ENCODE measurements at places on chromosomes 1 and 21.

GRCh38 chr1:230794871-230795605 lies 47.9 kb downstream of the CAPN9 start:
- no peak for DNase-seq

DNA sequence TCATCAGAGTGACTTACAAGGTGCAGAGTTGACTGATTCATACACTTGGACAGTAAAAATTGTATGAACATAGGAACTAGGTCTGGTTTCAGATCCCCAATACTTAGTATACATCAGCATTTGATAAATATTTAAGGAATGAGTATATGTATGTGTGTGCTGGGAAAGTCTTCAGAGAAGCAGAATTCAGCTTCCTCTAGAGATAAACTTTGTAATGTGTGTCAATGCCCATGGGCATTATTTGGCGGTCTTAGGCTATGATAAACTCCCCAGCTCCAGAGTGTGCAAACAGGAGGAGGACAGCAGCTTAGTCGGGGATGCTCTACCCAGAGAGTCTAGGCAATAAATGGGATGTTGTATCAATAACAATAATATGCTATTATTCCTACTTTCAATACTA lies 2.9 kb upstream of the CAMK1G start:
- DNase-seq: no peak

DNA sequence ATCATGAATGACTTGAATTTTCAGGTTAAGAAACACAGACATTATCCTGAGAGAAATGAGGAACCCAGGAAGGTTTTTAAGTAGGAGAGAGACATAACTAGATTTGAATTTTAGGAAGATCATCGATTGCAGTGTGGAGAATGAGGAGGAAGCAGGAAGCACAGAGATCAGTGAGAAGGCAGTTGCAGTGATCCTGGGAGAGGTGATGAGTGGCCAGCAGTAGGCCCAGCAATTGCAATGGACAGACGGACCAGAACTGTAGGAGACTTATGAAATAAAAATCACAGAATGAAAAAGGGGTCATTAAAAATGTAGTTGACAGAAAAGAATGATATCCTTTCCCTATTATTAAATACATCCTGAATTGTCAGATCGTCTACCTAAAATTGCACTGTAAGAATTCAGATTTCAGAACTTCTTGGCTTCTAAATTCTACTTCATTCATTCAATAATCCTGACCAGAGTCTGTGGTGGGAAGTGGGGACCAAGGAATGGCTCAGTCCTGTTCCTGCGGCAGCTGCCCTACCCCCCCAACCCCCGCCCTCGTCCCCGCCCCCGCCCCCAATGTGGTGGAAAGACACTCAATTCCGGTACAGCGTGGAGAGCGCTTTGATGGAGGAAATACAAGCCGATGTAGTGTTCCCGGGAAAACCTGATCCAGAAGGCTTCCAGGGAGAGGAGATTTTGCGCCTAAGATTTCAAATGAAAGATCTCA lies 35.1 kb downstream of the SLC2A1 start:
- no peak for DNase-seq

- no peak for DNase-seq
These were observed 900.8 kb downstream of the TTLL7 start for GRCh38 chr1:83098131-83098530.

- DNase-seq: no peak
These were observed 46.2 kb downstream of the TRABD2B start for GRCh38 chr1:47951026-47951425.

DNA sequence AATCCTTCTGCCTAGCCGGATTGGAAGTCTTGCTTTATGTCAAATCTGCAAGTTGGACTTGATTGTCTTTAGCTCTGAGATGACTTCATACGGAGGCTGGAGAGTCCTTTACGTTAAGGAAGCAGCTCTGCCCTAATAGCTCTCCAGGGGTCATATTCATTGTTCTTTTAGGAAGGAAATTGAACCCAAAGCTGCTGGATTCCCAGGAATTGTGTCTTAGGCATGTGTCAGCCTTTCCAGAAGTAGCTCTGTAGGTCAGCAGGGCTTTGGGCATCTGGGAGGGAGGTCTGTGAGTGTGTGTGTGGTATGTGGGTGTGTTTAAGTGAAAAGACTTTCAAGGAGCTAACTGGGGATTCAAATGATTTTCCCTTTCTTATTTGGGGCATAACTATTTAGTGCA lies 82.4 kb downstream of the ABCA4 start:
- no peak for DNase-seq

DNA sequence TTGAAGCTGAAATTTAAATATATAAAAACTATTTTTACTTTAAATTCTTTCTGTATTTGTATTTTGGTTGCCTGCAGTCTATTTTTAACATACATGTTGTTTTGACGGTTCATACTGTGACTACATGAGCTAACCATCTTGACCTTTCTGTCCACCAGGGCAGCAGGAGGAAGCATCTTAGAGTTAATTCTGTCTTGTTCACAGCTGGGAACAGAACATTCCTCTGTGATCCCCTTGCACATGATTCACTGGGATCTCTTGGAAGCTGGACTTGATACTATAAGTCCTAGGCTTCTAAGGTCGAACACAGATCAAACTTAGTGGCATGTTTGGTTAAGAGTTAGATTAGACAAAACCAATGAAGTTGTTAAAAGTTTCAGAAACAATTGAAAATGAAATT lies 99.7 kb downstream of the NFIA start:
- DNase-seq: no peak

DNA sequence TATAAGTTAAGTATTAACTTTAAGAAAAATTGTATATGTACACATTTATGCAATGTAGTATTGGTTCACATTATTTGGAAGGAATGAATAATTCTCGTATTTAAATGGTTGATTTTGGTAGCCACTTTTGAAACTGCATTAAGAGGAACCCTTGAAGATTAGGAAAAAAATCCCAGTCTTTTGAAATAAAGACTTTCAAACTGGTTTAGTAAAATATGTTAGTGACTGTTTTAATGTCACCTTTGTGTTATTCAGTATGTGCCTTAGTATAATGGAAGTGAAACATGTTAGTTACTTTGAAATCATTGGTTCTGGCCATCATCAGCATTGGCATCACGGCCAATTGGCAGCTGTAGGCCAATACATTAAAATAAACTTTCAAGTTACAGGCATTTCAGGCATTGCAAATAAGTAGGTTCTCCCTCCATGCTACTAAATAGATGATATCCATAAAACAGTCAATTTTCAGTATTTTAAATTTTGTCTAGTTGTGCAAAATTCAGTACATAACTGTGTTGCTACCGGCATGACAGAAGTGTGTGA lies 4.4 kb downstream of the MIER1 start:
- peak; percentile 16 for DNase-seq

DNA sequence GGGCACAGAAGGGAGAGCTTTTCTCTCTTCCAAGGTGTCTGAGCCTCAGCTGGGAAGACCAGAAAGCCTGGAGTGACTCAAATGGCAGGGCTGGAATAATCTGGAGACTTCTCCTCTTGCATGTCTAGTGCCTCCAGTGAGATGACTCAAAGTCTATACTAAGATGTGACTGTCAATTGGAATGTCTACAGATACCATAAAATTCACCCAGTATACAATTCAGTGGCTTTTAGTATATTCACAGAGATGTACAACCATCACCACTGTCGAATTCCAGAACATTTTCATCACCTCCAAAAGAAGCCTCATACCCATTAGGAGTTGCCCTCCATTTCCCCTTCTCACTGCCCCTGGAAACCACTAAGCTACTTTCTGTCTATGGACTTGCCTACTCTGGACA lies 47.9 kb upstream of the CNN3 start:
- DNase-seq: no peak

GRCh38 chr1:44631333-44631646 lies 43.0 kb downstream of the TMEM53 start:
- no peak for DNase-seq

DNA sequence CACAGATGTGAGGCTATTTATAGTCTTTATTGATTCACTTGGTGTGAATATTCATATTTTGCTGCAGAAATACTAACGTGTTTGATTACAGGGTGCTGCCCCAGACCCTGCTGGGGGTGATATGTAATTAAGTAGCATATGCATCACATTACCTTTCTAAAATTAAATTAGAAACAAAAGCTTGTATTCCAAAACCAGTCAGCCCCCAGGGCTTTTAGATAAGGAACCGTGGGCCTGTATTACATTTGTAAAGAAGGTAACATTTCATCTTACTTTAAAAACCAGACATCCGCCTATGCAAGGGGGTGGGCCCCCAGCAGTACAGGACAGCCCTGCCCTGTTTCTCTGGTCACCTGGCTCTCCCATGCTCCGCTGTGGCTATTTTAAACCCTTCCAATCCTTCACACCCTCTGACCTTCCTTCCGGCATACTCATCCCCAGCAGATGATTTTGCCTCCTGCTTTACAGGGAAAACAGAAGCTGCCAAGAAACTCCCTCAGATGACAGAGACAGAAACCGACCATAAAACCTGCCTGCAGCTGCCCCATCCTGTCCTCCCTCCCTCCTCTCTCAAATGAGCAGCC lies 22.0 kb upstream of the KCNC4 start:
- no peak for DNase-seq

- no peak for DNase-seq
These were observed 10.4 kb upstream of the KCNA2 start for GRCh38 chr1:110616587-110616986.

DNA sequence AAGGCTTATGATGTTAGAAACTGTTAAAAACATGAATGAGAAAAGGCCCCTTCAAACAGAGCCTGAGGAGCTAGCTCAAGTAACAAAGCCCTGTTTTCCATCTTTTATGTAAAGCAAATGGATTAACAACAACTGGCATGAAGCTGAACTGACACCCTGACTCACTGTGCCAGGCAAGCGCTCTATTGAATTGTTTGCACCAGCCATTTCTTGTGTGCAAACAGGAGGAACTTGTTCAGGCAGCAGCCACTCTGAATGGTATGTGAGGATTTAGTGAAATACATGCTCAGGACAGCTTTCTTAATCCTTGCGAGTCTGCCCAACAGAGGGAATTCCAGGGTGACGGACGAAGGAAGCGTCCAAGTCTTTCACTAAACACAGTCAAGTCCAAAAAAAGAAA lies 291.1 kb upstream of the ADGRL2 start:
- DNase-seq: no peak

DNA sequence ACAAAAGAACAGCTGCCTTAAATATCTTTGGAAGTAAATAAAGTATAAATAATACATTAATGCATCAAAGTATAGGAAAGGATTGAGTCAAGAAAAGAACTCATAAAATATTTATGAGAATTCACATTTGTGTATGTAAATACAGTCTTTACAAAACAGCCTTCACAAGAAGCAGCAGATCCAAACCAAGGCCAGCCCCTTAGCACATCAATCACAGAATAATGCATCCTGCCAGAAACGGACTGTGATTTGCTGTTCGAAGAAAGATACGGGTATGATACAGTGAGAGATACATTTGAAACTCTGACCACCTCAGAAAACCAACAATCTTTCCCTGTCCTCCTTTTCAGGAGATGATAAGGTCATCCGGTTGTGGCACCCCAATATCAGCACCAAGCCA lies 70.9 kb downstream of the WDR64 start:
- no peak for DNase-seq

- DNase-seq: no peak
These were observed 44.3 kb downstream of the KIFAP3 start for GRCh38 chr1:170030212-170030611.

DNA sequence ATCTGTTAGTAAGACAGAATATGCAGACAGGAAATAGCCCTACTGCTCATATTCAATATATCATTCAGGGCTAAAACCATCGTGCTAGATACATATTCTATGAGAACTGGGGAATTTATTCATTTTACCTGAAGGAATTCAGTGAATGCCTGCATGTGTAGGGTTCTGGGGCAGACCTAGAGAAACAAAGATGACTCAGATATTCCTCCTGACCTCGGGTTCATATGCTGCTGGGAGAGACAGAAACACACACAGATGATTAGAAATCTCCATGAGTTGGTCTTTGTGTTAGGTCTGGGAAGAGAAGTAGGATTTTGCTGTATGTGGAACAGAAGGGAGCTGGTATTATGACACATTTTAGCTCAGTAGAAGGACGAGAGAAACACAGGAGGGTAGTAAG lies 176.5 kb upstream of the ST6GALNAC5 start:
- DNase-seq: no peak

DNA sequence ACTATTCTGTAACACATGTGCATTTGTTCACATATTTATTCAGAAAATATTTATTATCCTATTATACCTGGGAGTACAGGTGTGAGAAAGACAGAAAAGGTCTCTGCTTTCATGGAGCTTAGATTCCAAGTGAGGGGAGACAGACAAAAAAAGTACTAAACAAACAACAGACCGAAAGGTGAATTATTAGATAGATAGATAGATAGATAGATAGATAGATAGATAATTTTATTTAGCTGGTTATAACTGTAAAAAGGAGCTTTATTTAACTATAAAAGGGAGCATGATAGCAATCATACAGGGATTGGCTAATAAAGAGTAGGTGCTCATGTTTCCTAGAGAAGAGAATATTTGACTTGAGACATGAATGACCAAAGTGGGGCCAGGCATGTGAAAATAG lies 119.4 kb downstream of the TNFSF18 start:
- DNase-seq: no peak

- no peak for DNase-seq
These were observed 207.8 kb upstream of the NRIP1 start for GRCh38 chr21:15272591-15272990.

GRCh38 chr1:98323906-98324358 lies 337.6 kb upstream of the SNX7 start:
- no peak for DNase-seq

DNA sequence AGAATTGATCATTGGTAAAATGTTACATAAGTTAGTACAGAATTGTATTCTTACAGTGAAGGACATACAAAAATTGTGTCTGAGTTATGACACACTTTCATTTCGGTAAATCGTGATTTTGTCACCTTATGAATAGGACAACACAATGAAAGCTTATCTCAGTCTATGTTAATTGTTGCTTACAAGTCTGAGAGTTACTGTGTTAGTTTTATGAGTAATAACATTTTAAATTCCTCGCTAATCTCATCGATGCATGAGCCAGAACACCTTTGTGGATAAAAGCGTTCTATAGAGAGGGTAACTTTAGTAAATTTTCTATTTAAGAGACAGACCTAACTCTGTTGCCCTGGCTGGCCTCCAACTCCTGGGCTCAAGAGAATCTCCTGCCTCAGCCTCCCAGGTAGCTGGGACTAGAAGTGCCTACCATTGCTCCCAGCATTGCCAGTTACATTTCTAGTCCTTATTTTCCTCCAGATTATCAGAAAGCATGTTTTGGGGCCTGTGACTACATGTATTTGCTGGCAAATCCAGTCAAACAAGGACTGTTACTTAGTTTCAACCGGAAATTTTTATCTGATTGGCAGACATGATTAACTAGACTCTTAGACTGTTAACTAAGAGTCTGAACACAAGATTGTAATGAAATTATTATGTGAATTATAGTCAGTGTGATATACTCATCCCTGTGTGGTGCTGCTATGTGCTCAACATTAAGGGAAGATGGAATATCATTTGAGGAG lies 3.0 kb downstream of the PRRC2C start:
- no peak for DNase-seq

- peak; percentile 45 for DNase-seq
These were observed 39.0 kb downstream of the LPAR3 start for GRCh38 chr1:84853741-84854721.

DNA sequence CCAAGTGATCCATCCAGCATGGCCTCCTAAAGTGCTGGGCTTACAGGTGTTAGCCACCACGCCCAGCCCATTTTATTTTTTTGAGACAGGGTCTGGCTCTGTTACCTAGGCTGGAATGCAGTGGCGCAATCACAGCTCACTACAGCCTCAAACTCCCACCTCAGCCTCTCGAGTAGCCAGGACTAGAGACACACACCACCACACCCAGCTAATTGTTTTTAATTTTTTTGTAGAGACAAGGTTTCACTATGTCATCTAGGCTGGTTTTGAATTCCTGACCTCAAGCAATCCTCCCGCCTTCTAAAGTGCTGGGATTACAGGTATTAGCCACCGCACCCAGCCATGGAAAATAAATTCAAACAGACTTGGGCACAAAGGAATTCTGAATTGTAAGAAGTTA lies 31.9 kb downstream of the PUM1 start:
- DNase-seq: no peak
